Cardiac muscle cell (in vitro differentiated cells and primary cell): ENCODE measurements at places on chromosomes 11 and 22.

DNA sequence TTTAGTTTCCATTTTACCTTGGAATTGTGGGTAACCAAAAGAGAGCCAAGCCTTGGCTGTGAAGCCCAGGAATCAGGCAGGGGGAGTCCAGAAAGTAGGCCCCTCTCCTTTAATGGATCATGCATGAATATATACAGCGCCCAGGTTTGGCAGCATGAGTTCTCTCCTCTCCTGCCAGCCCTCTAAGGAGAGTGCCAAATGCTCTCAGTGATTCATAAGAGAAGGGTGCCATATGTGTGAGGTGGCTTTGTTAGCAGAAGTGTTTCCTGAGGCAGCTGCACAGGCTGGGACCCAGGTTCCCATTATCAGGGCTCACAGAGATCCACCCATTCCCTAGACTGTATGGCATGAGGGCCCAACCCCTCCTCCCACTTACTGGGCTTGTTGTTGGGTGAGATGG, 52.3 kb upstream of the SCUBE2 start:
- no peak for DNase-seq

- no peak for DNase-seq
Measured at GRCh38 chr22:46462726-46463371, 74.6 kb downstream of the CELSR1 start.

GRCh38 chr22:43852573-43853327, 9.6 kb downstream of the SULT4A1 start:
- DNase-seq, result no peak

DNA sequence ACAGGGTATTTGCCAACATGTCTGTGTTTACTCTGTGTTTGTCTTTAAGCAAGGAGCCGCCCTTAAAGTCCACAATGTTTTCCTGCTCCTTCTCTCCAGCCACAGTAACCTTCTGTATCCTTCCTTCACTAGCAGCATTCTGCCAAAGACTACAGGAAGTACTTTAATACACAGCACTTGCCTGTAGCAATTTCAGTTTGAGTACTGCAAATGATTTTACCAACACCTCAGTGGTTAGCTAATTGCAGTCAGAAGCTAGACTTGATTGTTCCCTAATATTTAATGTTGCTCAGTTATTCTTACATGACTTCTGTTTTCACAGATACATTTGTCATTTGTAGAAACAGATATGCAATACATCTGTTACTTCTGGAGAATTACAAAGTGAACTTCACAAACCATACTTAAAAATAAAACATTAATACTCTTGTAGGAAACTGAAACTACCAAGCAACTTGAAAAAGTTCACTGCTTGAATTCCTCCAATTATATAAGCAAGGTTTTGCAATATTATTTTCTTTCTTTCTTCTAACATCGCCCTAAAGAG, 69.1 kb downstream of the FCHSD2 start:
- DNase-seq, result peak; percentile 57

DNA sequence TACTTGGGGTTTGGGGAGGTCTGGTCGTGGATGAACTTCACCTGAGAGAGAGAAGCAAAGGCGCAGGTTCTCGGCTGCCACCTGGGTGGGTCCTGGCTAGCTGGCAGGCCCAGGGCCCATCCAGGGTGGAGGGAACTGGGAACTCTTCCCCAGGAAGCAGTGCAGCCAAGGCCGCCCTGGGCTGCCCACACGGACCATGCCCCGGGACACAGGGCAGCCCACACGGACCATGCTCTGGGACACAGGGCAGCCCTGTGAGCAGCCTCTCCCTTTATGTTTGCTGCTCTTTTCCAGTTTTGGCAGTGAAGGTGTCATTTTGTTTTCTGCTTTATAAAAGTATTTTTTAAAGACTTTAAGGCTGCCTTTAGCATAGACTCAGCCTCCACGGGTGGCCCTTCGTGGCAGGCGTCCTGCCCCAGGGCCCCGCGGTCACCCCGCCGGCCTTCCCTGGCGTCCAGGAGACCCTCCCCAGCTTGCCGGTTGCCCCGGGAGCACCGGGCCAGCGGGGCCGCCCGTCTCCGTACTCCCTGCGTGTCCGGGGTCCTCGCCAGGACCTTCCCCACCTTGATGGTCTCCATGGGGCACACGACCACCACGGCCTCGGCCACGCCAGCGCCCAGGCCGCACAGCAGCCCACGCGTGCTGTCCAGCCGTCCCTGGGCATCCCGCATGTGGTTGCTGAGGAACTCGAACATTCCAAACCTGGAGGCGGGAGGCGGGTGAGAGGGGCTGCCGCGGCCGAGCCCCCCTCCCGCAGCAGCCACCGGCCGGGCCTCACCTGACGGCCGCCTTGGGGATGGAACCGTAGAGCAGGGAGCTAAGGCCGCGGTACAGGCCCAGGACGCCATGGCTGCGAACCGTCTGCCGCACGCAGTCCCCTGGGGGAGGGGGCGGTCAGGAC, 1.1 kb downstream of the SLC25A1 start:
- DNase-seq, result no peak

DNA sequence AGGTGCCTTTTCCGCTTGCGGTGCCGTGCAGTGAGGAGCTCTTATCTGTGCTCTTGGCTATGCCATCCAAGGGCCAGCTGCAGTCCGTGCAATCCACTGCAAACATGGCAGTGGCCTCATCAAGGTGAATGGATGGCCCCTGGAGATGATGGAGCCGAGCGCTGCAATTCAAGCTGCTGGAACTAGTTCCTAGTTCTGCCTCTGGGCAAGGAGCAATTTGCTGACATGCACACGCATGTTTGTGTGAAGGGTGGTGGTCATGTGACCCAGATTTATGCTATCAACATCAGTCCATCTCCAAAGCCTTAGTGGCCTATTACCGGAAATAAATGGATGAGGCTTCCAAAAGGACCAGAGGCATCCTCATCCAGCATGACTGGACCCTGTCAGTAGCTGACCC, 3.1 kb upstream of the EHD1 start:
- DNase-seq, result no peak

- DNase-seq, result no peak
Measured at GRCh38 chr11:12130180-12130980, 20.0 kb downstream of the MICAL2 start.

DNA sequence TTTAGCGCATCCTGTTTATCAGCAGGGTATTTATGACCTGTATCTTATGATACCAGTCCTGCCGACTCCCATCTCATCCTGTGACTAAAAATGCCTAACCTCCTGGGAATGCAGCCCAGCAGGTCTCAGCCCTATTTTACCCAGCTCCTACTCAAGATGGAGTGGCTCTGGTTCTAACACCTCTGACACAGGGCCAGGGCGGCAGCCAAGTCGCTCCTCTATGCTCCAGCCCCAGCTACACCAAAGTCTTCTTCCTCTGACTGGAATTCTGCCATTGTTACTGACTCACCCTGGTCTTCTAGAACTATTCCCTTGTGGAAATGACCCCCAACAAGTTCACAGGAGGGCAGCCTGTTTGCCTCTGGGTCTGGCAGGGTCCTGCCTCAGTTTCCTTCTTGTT, 7.9 kb upstream of the C1QTNF6 start:
- DNase-seq, result peak; percentile 55

- no peak for DNase-seq
Measured at GRCh38 chr22:38213319-38213989, 11.7 kb downstream of the MAFF start.

DNA sequence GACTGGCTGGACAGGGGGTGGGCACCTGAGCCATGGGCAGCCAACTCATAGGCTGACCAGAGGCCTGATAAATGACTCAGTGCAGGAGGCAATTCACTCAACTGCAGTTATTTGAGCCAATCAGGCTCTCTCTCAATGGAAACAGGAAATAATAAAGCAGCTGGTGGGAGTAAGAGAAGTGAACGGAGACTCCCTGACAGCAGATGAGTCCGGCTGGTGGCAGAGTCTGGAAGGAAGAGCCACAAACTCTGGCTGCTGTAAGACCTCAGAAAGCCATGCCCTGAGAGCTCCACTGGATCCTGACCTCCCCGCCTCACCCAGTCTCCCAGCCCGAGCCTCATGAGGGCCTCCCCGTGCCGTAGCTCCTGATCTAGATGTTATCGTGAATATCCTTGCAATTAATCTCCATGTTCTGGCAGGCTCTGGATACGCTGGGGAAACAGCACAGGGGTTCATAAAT, 69.8 kb downstream of the TRIM29 start:
- no peak for DNase-seq

DNA sequence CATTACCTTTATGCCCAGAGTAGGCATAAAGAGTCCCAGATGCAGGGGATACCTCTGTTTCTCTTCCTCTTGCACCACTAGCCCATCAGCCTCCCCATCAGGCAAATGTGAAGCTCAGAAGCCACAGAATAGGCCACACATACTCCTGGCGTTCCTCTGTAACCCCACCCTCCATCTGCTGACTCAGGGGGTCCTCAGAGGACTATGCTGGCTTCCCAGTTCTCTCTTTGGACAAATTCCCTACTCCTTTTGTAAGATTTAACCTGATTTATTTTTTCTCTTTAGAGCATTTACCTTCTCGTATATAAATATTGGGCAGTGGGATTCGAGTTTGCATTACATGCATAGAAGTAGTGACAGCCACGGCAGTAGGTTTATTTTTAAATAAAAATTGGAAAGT, 262.3 kb upstream of the CADM1 start:
- no peak for DNase-seq

DNA sequence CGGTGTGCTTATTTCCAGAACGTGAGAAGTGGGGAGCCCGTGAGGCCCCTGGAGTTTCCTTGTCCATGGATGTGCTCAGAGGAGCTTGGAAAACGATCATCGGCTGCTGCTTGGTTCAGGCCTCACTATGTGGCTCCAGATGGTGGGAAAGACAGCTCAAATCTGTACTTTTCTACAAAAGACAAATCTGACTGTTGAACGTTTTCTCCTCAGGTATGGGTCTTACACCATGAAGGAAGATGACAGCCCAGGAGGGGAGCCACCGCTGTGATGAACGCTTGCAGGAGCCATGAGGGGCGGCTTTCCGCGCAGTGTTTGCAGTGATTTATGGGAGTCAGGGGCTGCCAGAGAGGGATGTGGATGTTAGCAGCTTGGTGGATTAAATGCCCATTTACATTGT, 109.4 kb upstream of the E2F8 start:
- no peak for DNase-seq
